ENCODE measurements at places on chromosomes 12 and 14.

DNA sequence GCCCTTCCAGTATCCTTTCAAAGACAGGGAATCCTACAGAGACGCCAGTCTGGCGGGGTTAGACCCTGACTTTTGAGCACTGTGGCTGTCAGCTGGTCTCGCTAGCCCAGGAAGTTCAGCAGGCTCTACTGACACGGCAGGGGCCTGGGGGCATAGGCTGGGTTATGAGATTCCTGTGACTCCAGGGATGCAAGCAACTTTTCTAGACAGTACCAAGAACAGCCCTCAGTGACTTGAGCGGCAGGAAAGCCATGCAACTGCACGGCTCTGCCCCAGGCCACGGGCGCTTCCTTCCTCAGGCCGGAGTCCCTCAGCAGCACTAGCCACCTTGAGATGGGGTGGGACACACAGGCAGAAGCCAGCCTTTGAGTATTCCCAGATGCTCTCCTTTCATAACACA is 5.1 kb upstream of the SIVA1 start:
- DNase-seq, result no peak

DNA sequence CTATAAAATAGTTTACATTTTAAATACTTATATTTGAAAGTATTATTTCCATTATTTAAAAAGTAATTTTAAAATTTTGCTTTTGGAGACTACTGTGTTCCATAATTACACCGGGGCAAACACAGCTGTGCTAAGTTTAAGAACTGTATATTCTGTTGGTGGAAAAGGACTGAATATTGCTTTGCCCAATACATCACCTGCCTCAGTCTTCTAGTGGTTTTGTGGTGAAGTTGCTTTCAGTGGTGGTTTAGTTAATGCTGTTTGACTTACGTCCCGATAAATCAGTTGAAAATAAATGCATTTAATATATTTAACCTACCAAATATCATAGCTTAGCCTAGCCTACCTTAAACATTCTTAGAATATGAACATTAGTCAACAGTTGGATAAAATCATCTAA is 23.4 kb downstream of the FBXO34 start:
- DNase-seq, result no peak

- DNase-seq, result no peak
These were observed 175.2 kb upstream of the GRIN2B start for GRCh38 chr12:14156606-14157005.

DNA sequence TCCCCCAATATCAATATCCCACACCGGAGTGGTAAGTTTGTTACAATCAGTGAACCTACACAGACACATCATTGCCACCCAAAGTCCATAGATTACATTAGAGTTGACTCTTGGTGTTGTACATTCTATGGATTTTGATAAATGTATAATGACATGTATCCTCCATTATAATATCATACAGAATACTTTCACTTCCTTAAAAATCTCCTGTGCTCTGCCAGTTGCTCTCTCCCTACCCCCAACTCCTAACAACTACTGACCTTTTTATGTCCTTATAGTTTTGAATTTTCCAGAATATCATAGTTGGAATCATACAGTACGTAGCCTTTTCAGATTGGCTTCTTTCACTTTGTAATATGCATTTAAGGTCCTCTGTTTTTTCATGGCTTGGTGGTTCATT is 48.4 kb downstream of the SLC4A8 start:
- no peak for DNase-seq

GRCh38 chr12:121791671-121792551 is 1.6 kb downstream of the RHOF start:
- DNase-seq, result no peak
